ENCODE measurements at places on chromosomes 7 and 10. TPM values are rescaled to one million over a fixed set of nuclear protein-coding genes. Genes with fewer than 3 reads are reported as not detected.

ITPRID1 gene
- total RNA-seq: not detected

SPDYE6 gene
- not detected for total RNA-seq

CPXM2 gene
- 0.36 TPM for total RNA-seq

SYCE1 gene
- total RNA-seq: 0.72 TPM

GRM8 gene
- not detected for total RNA-seq

RAB19 gene
- not detected for total RNA-seq

AVPI1 gene
- total RNA-seq: 105 TPM

SLC16A12 gene
- under 0.01 TPM for total RNA-seq

LIPJ gene
- under 0.01 TPM for total RNA-seq

SLC18A3 gene
- total RNA-seq: not detected

TDRD1 gene
- 0.59 TPM for total RNA-seq

Measured in osteoblast (primary cell).